ENCODE measurements at places on chromosomes 5 and 9.

DNA sequence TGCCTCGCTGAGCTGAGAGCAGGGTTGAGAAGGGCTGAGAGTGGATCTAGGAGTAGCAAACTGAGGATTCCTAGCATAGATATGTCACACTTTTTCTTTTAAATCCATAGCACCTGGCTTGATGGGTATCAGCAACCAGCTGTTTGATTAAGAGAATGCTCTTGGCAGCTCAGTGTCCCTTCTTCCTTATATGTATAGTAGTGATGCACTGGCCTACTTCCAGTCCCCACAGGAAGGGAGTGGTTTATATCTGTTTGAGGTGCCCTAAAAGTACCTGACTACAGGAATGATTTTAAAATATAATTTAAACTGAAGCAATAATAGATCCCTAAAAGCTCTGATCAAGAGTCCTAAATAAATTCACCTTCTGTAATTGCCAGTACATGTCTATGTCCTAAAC, 546.8 kb upstream of the ZNF608 start:
- no peak for DNase-seq

DNA sequence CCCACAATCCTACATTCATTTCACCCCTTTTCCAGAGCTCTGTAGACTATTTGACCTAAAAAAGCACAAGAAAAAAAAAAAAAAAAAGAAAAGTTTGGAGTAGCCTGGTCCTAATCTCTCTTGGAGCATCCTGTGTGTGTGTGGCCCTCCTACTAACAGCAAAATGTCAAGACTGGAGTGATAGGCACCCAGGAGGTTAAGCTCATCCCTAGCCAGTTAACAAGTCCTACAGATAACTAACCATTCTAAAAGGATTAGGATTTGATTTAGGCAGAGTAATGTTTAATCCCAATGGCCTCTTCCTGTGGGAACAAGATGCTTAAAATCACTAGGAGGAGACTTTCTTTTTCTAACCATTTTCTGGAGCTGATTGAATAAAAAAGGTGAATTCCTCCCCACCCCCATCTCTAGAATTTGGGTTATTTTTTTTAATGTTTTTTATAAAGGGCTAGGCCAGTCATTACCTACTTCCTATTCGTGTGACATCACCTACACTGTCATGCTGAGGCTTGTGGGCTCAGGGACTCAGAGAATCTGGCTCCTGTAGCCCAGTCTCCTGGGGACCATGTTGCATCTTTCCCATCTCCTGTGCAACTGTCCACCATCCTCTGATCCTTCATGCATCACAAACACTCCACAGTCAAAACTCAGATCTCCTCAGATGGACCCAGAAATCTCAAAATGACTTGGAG, 43.2 kb upstream of the NR3C1 start:
- no peak for DNase-seq

- DNase-seq = no peak
Observed at GRCh38 chr9:123450996-123451395, 95.0 kb downstream of the CRB2 start.

GRCh38 chr5:151097820-151098767, 17.3 kb upstream of the TNIP1 start:
- no peak for DNase-seq

DNA sequence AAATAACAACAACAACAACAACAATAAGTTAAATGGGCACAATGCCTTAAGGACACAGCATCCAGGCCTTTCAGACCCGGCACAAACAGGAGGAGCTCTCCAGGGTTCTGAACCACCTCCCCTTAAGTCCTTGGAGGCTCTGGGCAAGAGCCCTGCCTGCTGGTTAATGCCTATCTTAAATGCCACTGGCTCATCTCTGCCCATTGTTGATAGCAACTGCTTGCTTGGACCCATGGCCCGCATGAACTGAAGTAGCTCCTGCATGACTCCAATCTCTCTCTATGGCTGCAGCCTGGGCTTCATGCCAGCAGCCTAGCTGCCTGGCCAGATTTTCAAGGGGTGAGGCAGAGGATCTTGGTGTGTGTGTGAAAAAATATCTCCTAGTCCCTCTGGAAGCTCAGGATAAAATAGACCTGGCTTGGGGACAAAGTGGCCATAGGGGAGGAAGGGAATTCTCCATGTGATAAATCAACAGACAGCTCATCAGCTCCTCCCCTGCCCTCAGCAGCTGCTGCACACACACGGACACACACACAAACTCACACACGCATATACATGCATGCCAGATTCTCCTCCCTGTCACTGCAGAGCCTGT, 27.4 kb downstream of the FAM219A start:
- no peak for DNase-seq

All from GF-D8 (cell line).